ENCODE measurements at places on chromosomes 6 and 20.

DNA sequence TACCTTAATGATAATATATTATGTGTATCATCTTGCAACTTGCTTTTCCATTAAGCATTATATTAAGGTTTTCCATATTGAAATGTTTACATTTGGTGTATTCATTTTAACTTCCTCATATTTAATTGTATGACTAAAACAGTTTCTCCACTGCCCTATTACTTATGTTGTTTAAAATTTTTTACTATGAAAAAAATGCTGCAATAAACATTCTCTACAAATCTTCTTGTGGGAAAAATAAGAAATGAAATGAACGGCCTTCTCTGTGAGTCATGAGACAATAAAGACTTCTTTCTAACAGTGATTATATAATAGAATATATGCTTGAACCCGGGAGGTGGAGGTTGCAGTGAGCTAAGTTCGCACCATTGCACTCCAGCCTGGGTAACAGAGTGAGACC lies 25.5 kb downstream of the FASTKD5 start:
- DNase-seq: no peak

GRCh38 chr20:10074513-10074912 lies 39.7 kb downstream of the ANKEF1 start:
- peak; percentile 62 for DNase-seq

DNA sequence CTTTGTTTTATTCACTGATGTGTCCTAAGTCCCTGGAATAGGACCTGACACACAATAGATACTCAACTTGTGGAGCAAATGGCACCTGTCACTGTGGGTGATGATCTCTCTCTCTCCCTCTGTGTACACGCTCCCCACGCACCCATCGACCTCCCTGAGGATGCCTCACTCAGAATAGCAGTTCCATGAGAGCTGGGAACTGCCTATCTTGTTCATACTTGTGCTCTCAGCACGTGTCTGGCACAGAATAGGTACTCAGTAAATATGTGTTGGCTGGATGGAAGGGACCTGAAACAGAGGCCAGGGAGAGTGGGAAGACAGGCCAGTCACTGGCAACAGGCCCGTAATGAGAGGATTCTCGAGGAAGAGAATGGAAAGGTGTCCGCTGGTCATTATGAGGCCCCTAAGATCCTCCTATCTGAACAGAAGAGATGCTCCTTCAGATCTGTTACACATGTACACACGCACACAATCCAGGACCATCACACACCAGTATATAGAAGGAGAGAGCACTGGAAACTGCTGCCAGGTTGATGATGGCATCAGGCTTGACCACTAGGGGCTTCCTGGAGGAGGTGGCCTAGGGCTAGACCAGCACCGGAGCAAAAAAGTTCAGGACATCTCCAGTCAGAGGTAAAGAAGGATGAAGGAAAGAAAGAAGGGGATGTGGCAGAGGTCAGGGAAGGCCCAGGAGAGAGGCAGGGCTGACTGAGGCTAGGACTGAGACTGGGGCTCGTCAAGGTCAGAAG lies 30.9 kb downstream of the VEGFA start:
- DNase-seq: no peak

- no peak for DNase-seq
These were observed 36.3 kb upstream of the SIRT5 start for GRCh38 chr6:13538084-13538483.

DNA sequence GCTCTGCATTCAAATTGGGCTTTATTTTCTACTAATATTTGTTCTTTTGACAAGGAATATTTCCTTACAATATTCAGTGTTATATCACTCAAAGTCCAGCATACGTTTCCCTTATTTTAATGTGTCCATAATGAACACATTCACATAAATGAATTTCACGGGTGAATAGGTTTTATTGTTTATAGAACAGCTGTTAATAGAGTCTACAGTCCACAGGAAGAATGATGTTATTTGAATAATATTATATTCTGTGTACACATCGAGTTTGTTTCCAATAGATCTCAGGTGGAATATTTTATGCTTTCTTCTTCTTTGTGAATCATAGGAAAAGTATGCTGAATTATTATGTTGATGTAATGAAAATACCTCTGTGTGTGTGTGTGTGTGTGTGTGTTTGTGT lies 582.4 kb downstream of the CDH26 start:
- no peak for DNase-seq

DNA sequence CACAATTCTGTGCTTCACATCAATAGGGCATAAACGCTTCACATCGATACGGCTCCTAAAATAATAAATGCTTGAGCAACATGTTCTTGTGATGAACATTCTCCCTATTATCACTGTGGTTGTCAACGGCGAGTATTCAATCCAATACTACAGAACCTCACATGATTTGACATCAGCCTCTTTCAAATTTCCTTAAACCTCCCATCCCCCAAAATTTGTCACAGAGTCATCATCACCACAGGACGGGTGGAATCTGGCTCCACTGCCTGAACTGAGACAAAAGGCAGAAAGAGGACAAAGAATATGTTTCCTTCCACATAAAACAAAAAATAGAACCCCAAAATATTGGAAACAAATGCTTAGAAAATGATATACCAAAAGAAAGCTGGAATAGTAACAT lies 7.3 kb downstream of the THEMIS start:
- DNase-seq: no peak

GRCh38 chr6:81722506-81723223 lies 29.8 kb downstream of the TENT5A start:
- no peak for DNase-seq

DNA sequence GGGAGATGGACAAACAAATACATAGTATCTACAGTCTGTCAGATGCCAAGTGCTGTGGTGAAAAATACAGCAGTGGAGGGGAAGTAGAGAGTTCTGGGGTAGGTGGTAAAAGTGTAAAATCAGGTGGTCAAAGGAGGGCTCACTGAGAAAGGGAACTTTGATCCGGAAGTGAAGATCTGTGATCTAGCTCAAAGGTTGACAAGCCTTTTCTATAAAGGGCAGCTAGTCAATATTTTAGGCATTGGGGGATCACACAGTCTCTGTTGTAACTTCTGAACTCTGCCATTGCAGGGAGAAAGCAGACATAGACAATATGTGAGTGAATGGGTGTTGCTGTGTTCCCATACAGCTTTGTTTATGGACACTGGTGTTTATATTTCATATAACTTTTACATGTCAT lies 38.6 kb downstream of the SH3BGRL2 start:
- no peak for DNase-seq

DNA sequence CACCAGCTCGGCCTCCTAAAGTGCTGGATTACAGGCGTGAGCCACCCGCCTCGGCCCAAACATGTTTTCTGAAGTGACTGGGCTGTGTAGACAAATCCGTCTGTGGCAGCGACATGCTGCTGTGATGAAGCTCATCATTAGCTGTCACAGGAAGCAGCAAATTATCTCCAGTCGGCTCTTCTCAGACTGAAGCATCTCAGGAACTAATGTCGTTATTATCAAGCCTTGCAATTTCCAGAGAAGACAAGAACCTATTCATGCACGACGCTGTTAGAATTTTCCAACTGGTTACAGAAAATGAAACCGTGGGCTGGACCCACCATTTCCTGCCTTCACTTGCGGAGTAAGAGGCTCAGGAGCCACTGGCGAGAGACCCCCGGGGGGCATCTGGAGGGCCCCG lies 17.1 kb upstream of the NTSR1 start:
- DNase-seq: no peak

DNA sequence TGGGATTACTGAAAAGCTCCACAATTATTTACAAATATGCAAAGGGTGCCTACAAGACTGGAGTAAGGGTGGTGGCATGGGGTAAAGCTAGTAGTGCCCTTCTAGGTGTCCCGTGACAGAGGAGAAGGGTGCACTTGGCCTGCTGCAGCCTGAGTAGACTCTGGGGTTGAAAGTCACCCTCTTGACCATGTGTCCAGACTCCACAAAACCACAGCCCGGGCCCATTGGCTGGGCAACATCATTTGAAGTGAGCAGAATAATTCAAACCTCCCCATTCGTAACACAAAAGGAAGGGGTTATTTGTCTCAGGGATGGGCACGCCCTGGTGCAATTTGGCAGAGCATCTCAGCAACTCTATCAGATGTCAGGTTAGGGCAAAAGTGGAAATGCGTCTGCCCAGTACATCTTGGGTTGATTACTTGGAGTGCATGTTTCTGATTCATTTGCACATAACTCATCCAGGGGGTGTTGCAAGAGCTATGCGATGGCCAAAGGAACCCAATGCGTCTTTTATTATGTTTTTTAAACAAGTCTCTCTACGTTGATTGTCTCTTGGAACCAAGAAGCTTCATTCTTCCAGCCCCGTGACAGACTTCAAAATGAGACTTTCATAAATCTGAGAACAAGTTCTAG lies 56.7 kb downstream of the ISM1 start:
- no peak for DNase-seq

- DNase-seq: no peak
These were observed 89.1 kb upstream of the PCSK2 start for GRCh38 chr20:17137692-17138091.

- DNase-seq: no peak
These were observed 18.1 kb upstream of the EPHA7 start for GRCh38 chr6:93437491-93437890.

- no peak for DNase-seq
These were observed 39.6 kb downstream of the ESR1 start for GRCh38 chr6:151847064-151847463.

DNA sequence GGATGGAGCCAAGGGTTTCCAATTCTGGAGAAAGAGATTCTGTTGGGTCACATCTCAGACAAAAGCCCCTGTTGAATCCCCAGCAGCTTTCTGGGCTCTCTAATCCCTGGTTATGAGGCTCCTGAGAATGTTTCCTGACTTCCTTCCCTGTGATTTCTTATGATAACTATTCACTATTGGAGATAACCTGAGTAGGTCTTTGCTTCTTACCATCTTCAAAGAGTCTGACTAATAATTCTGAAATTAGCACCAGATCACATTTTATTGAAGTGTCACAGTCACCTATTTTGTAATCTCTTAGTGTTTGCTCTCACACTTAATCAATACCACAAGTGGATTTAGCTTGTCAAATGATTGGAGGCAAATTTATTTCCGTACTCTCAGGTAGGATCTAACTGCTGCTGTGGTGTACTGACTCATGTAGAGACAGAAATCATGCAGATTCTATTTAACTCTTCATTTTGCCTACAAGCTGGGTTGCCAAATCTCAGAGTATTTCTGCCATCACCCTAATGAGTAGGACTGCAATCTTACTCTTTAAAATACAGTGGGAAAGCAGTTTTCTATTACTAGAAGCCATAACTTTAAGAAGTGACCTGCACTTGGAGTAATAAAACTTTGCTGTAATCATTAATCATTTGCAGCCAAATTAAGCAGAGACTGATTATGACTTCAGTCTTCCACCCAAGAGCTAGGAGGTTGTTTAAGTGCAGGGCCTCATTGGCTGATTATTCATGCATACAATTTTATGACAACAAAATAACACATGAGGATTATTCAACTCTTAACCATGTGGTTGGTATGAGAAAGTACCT lies 422.1 kb downstream of the EPM2A start:
- DNase-seq: no peak

DNA sequence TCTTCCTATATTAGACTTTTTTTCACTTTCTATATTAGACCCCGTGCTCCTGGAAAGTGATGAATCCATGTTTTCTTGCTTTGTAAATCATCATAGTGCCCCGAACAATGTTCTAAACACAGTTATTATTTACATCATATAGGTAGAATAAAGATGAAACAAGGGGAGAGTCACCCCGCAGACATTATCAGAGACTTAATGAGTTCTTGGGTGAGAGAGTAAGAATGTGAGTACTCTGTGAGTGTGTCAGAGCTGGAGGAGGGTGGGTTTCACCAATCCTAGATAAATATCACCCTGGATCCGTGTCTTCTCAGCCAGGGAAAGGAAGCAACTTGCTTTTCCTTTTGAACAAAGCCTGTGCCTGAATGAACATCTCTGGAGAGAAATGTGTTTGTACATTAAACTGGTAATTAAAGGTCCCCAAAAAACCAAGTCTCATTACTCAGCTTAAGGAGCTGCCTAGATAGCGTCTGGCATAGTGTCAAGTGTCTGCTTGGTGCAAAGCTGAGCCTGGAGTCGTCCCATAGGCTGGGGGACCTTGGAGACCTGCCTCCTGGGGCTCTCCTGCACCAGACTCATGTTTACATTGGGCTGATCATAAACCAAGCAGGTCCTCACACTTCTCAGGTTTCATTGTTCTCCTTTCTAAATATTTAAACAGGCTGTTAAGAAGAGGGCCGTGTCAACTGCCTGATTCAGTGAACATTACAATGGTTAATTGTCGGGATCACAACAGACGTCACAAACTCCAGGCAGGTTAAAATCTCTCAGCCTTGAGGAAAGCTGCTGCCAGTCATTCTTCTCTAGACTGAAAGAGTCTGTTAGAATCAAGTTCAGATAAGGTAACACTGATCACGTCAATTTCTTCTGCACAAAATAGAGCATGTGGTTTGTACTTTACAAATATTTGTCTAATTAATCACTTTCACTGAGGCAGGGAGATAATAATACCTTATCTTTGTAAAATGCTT lies 179.7 kb upstream of the MYLIP start:
- no peak for DNase-seq

GRCh38 chr6:125031385-125031784 lies 69.1 kb downstream of the RNF217 start:
- no peak for DNase-seq

GRCh38 chr6:158595223-158595622 lies 35.3 kb downstream of the TMEM181 start:
- DNase-seq: no peak

GRCh38 chr6:75458895-75459294 lies 34.7 kb downstream of the FILIP1 start:
- no peak for DNase-seq

DNA sequence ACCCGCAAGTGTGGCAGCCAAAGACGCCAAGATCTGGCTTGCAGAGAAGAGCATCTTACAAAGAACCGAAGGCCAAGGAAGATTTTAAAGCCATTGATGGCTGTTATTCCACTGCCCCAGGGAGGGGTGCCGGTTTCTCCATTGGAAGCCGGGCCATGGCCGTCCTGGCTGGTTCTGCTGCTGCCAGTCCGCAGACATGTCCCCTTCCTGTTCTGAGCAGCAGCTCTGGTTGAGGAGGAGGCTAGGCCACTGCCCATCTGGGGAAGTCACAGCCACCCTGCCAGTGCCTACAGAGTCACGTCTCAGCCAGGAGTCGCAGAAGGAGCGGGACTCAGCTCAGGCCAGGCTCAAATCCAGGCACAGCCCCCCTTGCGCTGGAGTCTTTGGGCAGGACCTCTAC lies 42.6 kb upstream of the MRGBP start:
- no peak for DNase-seq

- no peak for DNase-seq
These were observed 36.7 kb downstream of the LRFN2 start for GRCh38 chr6:40550202-40551101.

GRCh38 chr6:24019393-24019792 lies 106.6 kb upstream of the NRSN1 start:
- DNase-seq: no peak
